ENCODE measurements at places on chromosomes 4 and X.

- DNase-seq, result no peak
Measured at GRCh38 chr4:154739111-154739510, 4.7 kb upstream of the LRAT start.

DNA sequence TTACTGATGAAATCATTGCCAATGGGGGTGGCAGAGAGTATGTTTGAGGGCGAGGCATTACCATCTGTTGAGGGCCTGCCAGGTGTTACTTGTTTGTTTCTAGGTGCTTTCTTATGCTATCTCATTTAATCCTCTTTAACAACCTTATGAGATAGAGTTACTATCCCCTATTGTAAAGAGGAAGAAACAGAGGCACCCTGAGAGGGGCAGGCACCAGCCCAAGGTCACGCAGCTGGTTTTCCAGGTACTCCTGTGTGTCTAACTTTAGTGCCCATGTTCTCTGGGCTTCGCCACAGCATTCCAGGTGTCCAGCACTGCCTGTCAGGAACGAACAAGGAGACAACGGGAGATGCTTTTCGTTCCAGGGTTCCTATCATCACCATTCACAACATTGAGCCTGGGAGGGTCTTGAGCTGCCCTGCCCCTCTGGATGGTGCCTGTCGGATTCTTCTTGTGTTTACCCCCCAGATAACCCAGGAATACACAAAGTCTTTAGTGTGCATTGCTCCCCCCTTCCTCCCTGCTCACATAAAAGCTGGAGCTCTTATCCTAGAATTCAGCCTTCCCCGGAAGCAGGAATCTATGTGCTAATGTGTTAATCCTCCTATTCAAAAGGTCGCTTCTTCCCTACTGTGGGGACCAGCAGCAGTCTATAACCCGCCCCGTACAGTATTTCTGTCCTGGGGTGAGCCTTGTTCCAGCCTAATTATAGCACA, 24.9 kb upstream of the GPC4 start:
- DNase-seq, result no peak

GRCh38 chr4:159248384-159249178, 145.7 kb downstream of the RAPGEF2 start:
- DNase-seq, result no peak

DNA sequence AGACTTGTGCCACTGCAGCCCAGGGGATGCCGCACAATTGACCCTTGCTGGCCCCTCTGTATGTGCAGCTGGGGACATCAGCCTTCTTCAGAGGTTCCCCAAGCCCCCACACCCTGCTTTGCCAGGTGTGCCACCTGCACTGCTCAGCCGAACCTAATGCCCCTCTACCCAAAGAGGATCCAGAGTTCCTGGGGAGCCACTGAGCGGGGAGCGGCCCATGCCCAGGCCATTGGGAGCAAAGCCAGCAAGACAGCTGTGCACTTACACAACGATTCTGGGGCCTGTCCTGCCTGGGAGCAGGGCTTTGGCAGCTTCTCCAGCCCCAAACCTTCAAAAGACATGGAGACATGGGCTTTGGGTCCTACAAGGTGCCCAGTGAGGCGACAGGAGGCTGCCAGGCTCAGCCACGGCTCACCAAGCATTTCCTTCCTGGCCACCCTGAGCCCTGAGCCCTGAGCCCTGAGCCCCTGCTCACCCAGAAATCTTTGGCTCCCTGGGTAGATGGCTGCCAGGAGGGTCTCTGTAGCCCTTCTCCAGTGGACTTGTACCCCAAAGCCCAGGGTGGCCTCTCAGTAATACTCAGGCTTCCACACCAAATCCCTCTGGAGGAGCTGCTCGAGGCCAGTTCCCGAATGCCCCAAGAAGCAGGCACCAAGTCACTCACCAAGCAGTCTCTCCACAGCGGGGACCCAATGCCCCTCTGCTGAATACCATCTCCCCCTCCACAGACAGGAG, 13.0 kb downstream of the PNMA6E start:
- DNase-seq, result no peak

- no peak for DNase-seq
Measured at GRCh38 chr4:6697131-6697530, 3.5 kb downstream of the S100P start.

DNA sequence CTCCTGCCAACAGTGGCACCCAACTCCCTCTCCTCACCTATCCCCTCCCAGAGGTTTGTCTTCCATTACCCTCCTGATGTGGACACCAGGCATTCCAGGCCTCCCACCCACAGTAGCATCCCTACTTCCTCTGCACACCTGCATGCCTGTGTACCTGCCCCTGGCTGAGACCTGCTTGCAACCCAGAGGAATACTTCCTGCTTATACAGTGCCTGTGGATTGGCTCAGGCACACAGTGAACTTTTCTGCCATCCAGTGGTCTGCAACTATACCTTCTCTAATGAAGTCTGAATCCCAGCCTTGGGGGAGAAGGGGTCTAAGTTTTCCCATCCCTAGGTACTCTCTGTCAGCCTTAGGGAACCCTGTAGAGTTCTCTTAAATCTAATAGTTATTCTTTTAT, 169.9 kb downstream of the IQCM start:
- DNase-seq, result no peak

DNA sequence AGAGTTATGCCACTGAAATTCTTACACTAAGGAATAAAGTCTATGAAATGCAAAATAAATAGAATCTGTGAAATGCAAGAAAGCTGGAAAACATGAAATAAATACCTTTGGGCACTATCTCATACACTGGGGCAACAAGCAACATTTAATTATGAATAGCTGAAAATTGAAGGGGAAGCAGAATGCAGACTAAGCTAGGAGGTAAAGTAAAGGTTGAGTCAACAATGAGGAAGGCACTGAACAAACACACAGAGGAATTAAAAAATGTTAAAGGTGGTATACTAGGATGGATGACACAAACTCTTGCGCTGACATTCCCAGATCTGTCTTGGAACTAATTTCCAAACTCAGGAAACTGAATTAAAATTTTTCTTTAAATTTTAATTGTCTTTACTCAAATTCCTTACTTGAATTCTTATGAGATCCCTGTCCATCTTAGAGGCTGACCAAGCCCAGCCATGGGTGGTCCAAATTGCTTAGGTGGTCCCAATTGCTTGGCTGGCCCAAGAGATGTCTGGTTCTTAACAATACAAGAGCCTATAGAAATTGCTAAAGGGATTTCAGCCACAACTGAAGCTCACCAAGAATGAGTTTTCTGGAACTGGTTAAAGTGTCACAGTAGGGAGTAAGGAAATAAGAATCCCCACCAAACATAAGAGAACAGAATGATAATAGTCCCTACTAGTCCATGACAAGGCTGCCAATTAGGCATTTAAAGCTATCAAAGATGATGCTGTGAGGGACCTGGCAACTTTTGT, 41.3 kb upstream of the ZCCHC13 start:
- DNase-seq, result no peak

GRCh38 chr4:37981844-37982720, 21.9 kb downstream of the PTTG2 start:
- no peak for DNase-seq

GRCh38 chr4:94469221-94469784, 17.6 kb downstream of the PDLIM5 start:
- no peak for DNase-seq
